ENCODE measurements at places on chromosomes 6 and 20. TPM values are rescaled to one million over a fixed set of nuclear protein-coding genes. Genes with fewer than 3 reads are reported as not detected.

CRISP2 gene
- total RNA-seq: not detected

ANKRD6 gene
- total RNA-seq: 3.2 TPM

CD24 gene
- total RNA-seq: not detected

METTL24 gene
- not detected for total RNA-seq

TRIM31 gene
- not detected for total RNA-seq
